Neural progenitor cell (in vitro differentiated cells): ENCODE measurements at places on chromosomes 13 and 19. TPM values are rescaled to one million over a fixed set of nuclear protein-coding genes. Genes with fewer than 3 reads are reported as not detected.

- H3K4me3 ChIP-seq: no peak overlapping the region
- no peak for DNase-seq
- H3K36me3 ChIP-seq: no peaks in the 10 kb centered on the region
- H3K4me1 ChIP-seq: peaks cover 4% of the 10 kb centered on the region
- no peak overlapping the region for H3K27ac ChIP-seq
- peaks cover 5% of the 10 kb centered on the region for H3K27me3 ChIP-seq
Observed at GRCh38 chr19:13398780-13399726, 107.2 kb downstream of the CACNA1A start.

GRCh38 chr13:19713186-19713965 is 69.4 kb downstream of the PSPC1 start:
- H3K27ac ChIP-seq: no peak overlapping the region
- peaks cover 5% of the 10 kb centered on the region for H3K36me3 ChIP-seq
- no peaks in the 10 kb centered on the region for H3K27me3 ChIP-seq

DNA sequence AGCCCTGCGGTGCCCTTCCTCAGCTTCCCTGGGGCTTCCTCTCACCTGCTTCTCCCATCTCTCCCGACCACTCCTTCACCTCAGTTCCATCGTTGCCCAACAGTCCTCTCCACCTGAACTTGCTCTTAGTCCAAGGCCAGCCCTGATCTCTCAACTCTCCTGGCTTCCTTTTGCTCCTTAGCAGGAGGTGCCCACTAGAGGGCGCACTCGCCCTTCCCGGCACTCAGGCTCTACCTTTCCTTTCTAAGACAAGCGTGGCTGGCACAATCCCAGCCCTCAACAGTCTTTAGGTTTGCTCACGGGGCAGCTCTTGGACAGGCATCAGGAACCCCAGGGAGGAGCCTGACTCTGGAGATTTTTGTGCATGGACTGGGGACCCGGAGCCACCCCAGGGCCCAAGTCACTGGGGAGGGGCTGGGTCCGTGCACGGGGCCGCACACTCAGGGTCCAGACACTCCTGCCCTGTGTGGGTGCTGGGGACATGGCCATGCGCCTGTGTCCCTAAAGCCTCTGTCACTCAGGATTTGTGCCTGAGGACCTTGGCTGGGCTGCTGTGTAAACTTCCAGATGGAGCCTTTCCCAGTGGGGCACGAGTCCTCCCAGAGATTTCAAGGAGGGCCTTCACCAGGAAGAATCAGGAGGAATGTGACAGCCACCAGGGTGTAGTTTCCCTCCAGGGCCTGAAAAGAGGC is 12.1 kb upstream of the CEACAM8 start:
- H3K27ac ChIP-seq: no peak overlapping the region
- DNase-seq: peak; percentile 75
- H3K36me3 ChIP-seq: no peaks in the 10 kb centered on the region
- H3K4me3 ChIP-seq: no peak overlapping the region

DNA sequence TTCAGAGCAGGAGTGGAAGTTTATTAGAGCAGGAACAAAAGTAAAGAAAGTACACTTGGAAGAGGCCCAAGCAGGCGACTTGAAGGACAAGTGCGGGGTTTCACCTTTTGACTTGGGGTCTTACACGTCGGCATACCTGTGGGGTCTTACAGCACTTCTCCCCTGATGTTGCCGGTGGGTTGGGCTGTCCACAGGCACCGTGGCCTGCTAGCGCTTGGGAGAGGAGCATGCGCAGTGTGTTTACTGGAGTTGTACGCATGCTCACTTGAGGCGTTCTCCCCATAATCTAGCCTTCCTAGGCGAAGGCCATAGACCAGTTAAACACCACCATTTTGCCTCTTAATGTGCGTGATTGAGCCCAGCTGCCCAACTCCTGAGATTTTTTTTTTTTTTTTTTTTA is 25.0 kb upstream of the PLEKHF1 start:
- no peaks in the 10 kb centered on the region for H3K4me1 ChIP-seq
- H3K27me3 ChIP-seq: no peaks in the 10 kb centered on the region
- H3K27ac ChIP-seq: no peak overlapping the region
- H3K36me3 ChIP-seq: no peaks in the 10 kb centered on the region
- no peak for DNase-seq

DNA sequence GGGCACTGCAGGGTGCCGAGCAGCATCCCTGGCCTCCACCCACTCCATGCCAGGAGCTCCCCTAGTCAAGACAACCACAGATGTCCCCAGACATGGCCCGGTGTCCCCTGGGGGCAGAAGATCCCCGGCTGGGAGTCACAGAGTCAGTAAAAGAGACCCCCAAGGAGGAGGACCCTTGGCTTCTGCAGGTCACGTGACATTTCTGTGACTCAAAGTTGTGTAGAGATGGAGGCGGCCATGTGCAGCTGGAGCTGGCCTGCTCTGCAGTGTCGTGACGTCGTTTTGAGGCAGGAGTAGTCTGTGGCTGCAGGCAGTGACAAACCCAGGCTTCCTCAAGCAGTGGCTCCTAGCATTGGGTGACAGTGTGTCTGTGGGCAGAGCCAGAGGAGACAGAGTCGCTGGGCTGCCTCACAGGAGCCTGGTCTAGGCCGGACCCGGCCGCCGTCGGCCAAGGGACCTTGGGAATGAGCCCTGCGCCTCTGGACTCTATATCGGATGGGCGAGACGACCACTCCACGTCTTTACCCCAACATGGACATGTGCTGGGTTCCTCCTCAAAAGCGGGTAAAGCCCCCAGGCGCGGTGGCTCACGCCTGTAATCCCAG is 7.7 kb upstream of the DIRAS1 start:
- H3K27ac ChIP-seq: no peak overlapping the region
- no peaks in the 10 kb centered on the region for H3K36me3 ChIP-seq
- no peaks in the 10 kb centered on the region for H3K4me1 ChIP-seq
- H3K4me3 ChIP-seq: no peak overlapping the region
- peaks cover 26% of the 10 kb centered on the region for H3K27me3 ChIP-seq

DNA sequence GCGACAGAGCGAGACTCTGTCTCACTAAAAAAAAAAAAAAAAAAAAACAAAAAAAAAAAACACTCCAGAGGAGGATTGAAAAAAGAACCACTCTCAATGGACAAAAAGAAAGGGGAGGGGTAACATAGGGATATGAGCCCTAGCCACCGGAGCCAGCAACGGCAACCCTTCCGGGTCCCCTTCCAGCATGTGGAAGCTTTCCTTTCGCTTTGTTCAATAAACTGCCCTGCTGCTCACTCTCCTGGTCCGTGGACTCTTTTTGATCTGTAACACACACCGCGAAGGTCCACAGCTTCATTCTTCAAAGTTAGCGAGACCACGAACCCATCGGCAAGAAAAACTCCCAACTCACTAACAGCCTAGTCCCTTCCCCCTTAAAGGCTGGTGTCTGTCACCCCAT is 1.0 kb upstream of the REX1BD start:
- no peak overlapping the region for H3K27ac ChIP-seq
- DNase-seq: no peak
- H3K36me3 ChIP-seq: no peaks in the 10 kb centered on the region
- H3K27me3 ChIP-seq: no peaks in the 10 kb centered on the region
- no peaks in the 10 kb centered on the region for H3K4me1 ChIP-seq

DNA sequence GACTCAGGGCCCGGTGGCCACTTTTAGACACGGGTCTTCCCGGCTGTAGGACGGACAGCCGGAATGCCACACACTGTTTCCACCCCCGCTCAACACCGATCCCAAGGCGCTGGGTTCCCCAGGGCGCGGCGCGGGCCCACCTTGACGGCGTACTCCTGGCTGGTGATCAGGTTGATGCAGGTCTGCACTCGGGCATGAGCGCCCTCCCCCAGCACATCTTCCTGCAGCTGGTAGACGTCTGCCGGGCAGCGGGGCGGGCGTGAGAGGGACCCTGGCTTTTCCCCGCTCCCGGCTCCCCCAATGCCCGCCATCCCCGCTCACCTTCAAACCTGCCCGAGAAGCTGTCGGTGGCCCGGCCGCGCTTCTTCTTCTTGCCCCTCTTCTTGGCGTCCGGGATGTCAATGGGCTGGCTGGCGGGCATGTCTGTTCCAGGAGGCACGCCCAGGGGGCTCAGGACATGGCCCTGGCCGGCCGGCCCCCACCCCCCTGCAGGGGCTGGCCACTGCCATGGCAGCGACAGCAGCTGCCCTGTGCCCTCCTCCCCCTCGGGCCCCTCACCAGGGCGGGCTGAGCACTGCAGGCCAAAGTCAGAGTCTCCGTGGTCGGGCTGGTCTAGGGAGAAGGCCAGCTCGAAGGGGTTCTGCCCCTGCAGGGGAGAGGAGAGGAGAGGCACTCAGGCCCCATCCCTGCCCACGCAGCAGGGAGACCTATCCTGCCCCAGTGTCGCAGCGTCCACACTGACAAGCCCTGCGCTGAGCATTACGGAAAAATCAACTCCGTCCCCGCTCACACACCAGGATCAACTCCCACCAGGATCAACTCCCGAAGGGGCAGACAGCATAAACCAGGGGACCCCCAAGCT is 4.8 kb downstream of the MKNK2 start:
- H3K27ac ChIP-seq: no peak overlapping the region
- peaks cover 11% of the 10 kb centered on the region for H3K4me1 ChIP-seq
- no peak overlapping the region for H3K4me3 ChIP-seq
- no peaks in the 10 kb centered on the region for H3K27me3 ChIP-seq
- H3K36me3 ChIP-seq: no peaks in the 10 kb centered on the region

DNA sequence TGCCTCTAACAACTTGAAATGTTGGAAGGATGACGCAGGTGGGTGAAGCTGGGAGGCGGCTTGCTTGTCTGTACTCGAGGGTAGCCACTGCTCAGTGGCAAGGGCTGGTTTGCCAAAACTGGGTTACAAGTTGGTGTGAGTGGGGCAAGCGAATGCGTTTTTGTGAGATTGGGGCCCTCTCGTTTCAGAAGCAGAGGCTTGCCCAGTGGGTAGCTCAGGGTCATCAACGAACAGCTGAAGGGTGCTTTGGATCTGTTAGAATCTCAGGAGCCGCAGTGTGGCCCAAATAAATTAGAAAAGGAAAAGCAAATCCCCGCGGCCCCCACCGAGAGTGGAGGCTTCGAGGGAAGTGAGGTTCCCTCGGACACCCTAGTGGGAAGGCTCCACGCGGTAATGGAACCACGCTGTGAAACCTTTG is 7.3 kb downstream of the ATP4B start:
- H3K4me3 ChIP-seq: no peak overlapping the region
- H3K36me3 ChIP-seq: no peaks in the 10 kb centered on the region
- H3K27ac ChIP-seq: no peak overlapping the region
- no peak for DNase-seq
- H3K27me3 ChIP-seq: no peaks in the 10 kb centered on the region

DNA sequence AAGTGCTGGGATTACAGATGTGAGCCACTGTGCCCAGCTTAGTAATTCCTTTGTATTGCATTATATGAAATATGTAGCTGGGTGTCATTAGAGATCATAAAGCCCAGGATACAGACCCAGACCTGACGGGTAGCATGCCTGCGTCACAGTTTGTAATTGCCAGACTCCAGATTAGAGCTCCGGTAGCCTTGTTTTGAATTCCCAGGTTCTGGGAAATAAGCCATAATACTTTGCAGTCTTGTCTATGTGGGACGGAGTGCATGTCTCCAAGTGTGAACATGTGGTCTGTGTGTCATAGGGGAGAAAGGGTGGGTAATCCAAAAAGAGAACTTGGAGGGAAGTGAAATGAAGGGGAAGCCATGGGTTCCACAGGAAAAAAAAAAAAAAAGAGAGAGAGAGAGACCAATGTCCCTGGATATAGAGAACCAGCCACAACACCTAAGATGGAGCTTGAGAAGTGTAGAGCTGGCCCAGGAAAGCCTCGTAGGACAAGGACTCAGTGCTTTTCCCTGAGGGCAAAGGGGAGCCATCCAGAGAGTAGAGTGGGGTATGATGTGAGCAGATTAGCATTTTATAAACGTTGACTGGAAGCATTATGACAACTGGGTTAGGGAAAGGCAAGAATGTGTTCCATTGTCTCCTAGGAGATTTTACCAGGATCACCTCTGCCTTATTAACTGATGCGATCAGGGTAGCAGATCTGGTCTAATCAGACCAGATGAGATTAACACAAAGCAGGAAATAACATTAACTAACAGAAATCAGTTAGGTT is 2.6 kb downstream of the ZSCAN4 start:
- no peak overlapping the region for H3K4me3 ChIP-seq
- H3K27ac ChIP-seq: no peak overlapping the region
- no peaks in the 10 kb centered on the region for H3K4me1 ChIP-seq
- no peaks in the 10 kb centered on the region for H3K36me3 ChIP-seq
- H3K27me3 ChIP-seq: peaks cover 59% of the 10 kb centered on the region
- DNase-seq: no peak

GRCh38 chr19:39446365-39447084 is 1.1 kb downstream of the SUPT5H start:
- no peaks in the 10 kb centered on the region for H3K27me3 ChIP-seq

DNA sequence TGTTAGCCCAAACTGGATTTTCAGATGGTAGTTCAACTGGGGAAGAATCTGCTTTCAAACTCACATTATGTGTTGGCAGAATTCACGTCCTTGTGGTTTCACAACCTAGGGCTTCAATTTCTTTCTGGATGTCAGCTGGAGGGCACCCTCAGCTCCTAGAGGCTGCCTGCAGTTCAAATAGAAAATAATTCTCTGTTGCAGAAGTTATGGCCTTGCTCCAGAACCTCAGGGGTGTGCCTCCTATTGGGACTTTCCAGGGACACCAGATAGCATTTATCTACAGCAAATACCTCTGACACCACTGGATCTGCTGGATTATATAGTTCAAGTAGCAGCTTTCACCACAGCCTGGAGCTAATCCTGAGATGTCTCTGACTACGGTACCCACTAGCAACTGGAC is 11.8 kb upstream of the RB1 start:
- H3K27ac ChIP-seq: no peak overlapping the region
- no peaks in the 10 kb centered on the region for H3K4me1 ChIP-seq
- H3K4me3 ChIP-seq: no peak overlapping the region
- no peaks in the 10 kb centered on the region for H3K27me3 ChIP-seq
- H3K36me3 ChIP-seq: no peaks in the 10 kb centered on the region

- H3K36me3 ChIP-seq: no peaks in the 10 kb centered on the region
- no peaks in the 10 kb centered on the region for H3K27me3 ChIP-seq
- no peak overlapping the region for H3K4me3 ChIP-seq
- H3K27ac ChIP-seq: no peak overlapping the region
Observed at GRCh38 chr13:43797869-43798268, 11.1 kb upstream of the ENOX1 start.

GRCh38 chr13:38905861-38906260 is 84.8 kb downstream of the STOML3 start:
- H3K27me3 ChIP-seq: no peaks in the 10 kb centered on the region
- H3K4me1 ChIP-seq: no peaks in the 10 kb centered on the region
- no peak for DNase-seq
- H3K36me3 ChIP-seq: no peaks in the 10 kb centered on the region
- no peak overlapping the region for H3K4me3 ChIP-seq

DNA sequence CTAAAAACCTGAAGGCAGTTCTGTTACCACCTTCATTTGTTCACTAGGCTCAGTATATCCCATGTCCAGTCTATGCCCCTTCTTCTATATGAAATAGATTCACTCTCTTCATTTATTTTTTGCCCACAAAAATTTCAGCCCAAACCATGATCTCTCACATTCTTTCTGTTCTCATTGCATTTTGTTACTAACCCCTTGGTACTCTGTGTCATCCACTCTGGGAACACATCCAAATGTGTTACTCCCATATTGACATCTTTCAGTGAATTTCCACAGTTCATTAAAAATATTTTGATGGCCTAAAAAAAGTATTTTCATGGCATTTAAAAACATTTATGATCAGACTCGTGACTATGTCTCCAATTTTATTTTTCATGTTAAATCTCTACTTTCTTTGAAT is 378.9 kb downstream of the SLITRK1 start:
- no peak overlapping the region for H3K4me3 ChIP-seq
- DNase-seq: no peak
- H3K4me1 ChIP-seq: no peaks in the 10 kb centered on the region
- H3K27me3 ChIP-seq: no peaks in the 10 kb centered on the region
- H3K36me3 ChIP-seq: no peaks in the 10 kb centered on the region

The IZUMO4 gene
- 3.7 TPM in 1 of 2 replicates, not detected in the other for total RNA-seq

The ZNF626 gene
- total RNA-seq: 26.7 and 60.5 TPM in 2 replicates

The C19orf12 gene
- 27.5 and 28.2 TPM in 2 replicates for total RNA-seq

The CCNA1 gene
- 0.37 TPM in 2 replicates for total RNA-seq

The THSD1 gene
- 0.45 and 0.74 TPM in 2 replicates for total RNA-seq

The ZNF540 gene
- total RNA-seq: 0.11 and 0.40 TPM in 2 replicates

The CACNA1A gene
- 16.5 and 22.5 TPM in 2 replicates for total RNA-seq

The ZNF491 gene
- 5.5 and 6.0 TPM in 2 replicates for total RNA-seq

The ZNF112 gene
- total RNA-seq: 11.4 and 18.2 TPM in 2 replicates
